Left renal cortex interstitium (tissue), 4 donors: ENCODE measurements at places on chromosomes 6 and 20.

- no peak for DNase-seq
Observed at GRCh38 chr6:6916598-6916997, 191.2 kb upstream of the RREB1 start.

GRCh38 chr6:143298071-143298470, 152.4 kb downstream of the ADAT2 start:
- DNase-seq, result no peak

DNA sequence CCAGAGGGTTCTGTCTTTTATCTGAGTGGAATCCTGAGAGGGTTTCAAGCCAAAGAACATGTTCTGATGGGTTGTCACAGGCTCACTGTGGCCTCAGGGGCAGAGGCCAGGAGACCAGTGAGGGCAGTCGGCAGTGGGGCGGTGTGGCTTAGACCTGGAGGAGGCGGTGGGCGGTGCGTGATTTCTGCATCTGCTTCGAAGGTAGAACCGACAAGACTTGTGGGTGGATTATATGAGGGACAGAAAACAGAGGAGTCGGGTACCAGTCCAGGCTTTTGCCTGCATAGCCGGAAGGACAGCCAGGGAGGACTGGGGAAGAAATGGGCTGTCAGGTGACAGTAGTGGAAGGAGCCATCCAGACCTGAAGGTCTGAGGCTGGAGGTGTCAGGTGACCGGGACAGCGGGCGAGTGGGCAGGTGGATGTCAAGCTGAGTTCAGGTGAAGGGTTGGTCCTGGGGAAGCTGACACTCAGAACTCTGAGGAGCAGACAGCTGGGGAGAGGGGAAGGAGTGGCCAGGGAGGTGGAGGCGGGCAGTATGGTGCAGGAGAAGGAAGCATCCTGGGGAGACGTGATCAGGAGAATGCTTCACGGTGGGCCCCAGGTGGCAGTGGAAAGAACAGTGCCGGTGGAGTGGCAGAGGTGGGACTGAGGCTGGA, 3.1 kb downstream of the CTSZ start:
- no peak for DNase-seq

GRCh38 chr6:77292564-77293546, 170.4 kb downstream of the HTR1B start:
- no peak for DNase-seq

GRCh38 chr6:122200440-122200839, 199.0 kb upstream of the HSF2 start:
- no peak for DNase-seq
